ENCODE measurements at places on chromosomes 5 and 9.
A peak's percentile ranks its signal among the peaks of the same experiment; 100 is the strongest.

- no peak for DNase-seq
Observed at GRCh38 chr5:72300590-72301339, 19.3 kb downstream of the MRPS27 start.

- DNase-seq = no peak
Observed at GRCh38 chr5:141298376-141298775, 5.5 kb downstream of the SLC25A2 start.

- peak; percentile 89 for DNase-seq
Observed at GRCh38 chr5:66144074-66144833, at the start of gene SREK1. Gene SREK1 (plus strand): TSS chr5:66144300. CDS start chr5:66144377, 77 bp downstream.

- DNase-seq = no peak
Observed at GRCh38 chr9:91085517-91086291, 276.0 kb downstream of the AUH start.

GRCh38 chr5:37492778-37493555 is 113.8 kb downstream of the WDR70 start:
- DNase-seq = no peak

DNA sequence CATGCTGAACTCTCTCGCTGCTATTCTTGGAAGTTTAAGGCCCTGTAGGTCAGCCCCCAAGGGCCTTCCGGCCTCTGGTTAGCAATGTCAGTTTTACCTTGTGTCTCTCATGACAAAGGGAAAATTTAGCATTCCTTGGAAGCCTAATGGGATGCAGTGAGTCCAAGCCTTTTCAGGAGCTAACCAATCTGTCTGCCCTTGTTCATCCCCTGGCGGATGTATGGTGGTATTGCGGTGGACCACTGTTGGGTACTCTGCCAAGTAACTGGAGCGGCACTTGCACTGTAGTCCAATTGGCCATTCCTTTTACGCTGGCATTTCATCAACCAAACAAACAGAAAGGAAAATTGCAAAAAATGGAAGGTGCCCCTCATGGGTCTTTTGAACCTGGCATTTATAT is 318.4 kb upstream of the NMUR2 start:
- no peak for DNase-seq

DNA sequence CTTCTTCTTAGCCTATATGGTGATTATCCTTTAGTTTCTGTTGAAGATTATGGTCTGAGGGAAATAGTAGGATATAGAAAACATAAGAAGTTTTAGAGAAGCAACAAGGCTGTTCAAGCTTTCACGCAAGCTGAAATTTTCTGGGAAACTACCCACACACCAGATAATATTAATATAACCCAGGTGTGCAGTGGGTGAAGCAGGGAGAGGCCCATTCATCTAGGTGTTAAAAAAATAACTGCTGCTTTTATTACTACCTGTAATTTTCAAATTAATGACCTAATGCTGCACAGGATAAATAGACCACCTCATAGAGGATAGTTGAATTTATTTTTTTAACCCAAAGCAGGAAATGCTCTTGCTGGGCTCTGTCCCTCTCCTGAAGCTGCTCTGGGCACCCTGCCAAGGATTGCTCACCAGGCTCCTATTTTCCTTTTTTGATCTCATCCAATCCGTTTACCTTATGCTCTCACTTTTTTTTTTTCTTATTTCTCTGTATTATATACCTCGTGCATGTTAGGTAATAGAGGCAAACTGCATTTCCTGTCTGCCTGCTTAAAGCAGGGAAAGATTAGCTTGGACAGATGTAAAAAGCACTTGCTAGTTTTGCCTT is 124.3 kb upstream of the SLC12A2 start:
- no peak for DNase-seq

- DNase-seq = no peak
Observed at GRCh38 chr5:113068559-113068958, 92.0 kb downstream of the DCP2 start.

- DNase-seq = no peak
Observed at GRCh38 chr9:86943201-86944113, 3.8 kb downstream of the GAS1 start.

GRCh38 chr5:65693121-65693520 is 28.8 kb downstream of the SGTB start:
- no peak for DNase-seq

DNA sequence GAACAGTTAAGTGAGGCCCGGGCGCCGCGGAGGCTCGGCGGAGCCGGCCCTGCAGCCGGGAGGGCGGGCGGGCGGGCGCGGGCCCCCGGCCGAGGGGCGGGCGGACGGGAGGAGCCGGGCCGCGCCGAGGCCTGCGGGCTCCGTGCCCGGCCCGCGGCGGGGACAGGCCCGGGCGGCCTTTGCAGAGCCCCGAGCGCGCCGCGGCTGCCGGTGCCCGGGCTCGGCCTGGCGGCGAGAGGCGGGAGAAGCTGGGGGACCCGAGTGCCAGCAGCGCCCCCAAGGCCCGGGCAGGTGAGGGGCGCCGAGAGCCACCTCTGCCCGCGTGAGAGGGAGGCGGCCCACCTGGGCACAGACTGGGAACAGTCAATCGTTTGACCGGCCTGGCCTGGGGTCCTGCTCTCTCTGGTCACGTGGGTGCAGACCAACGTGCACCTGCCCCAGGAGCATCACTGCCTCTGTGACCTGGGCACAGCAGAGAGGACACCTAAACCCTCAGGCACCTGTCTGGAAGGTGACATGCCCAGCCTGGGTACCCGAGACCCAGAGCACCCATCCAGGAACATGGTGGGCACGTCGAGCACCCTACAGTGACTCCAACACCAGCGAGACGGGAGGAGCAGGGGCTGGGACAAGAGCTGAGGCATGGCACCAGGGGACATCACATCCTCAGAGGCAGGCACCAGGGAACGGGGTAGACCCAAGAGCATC is 531 bp downstream of the MVB12B start:
- no peak for DNase-seq

DNA sequence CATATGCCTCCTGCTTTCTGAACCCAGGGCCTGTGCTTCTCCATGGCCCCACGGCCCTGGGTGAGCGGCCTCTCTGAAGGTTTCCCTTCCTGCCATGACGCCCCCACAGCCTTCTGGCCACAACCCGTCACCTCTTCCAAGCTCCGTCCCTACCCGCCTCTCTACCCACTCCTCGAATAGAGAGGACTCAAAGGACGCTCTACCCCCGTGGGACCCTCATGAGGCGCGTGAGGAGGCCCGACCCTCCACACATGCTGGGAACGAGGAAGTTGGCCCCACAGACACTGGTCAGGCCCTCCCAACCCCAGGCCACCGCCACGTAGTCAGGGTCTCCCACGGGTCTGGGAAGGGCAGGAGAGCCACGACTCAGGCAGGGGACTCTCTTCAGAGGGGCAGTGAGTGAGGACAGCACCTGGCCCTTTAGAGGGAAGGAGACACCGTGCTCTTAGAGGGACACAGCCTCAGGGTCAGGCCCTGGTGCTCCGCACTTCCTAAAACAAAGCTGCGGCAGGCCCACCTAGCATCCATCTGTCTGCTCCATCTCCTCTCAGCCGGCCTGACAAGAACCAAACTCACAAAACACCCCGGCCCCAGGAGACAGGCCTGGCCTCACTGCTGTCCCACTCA is 5.3 kb downstream of the BRD3 start:
- DNase-seq = no peak

- DNase-seq = no peak
Observed at GRCh38 chr9:98724810-98725530, 16.2 kb upstream of the GABBR2 start.

DNA sequence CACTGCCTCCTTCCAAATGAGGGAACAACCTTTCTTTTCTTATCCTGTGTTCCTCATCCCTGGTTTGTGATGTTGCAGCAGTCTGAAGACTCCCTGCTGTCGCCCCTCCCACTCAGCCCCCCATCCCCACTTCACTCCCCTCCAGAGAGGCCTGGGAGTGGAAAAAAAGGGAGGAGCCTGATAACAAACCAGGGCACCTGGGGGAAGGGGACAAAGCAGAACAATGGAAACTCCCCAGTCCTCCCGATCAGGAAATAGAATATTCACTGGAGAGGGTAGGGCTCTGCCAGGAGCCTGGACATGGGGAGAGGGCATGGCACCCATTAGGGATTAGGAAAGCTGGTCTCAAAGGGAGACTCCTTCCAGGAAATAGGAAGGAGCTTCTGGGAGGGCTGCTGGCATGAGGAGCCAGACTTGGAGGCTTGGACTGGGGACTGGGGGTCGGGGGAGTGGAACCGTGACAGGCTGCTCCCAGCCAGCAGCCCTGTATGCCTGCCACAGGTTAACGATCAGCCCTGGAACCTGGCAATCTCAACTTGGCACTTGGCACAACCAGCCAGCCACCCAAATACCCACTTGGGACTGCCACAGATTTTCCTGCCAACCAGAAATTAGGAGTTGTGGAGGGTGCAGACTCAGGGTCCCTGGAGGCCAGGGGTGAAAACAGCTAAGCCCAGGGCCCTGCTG is 20.0 kb downstream of the PCDH1 start:
- no peak for DNase-seq

DNA sequence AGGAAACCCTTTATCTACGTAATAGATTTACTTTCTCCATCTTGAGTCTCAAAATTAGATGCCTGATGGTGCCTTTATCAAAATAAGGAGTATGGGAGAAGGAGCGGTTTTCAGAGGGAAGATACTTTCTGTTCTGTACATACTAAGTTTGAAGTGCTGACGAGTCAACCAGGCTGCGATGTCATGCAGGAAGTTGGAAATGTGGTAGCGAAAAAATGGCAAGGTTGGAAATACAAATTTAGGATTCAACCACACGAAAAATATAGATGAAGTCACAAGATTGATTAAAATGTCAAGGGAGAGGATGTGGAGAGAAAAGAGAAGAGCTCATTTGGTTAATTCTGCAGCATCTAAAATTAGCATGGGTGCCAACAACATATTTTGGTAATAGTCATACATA is 129.5 kb downstream of the FOXD1 start:
- no peak for DNase-seq

GRCh38 chr5:136769093-136769492 is 403.7 kb upstream of the TRPC7 start:
- no peak for DNase-seq

- no peak for DNase-seq
Observed at GRCh38 chr5:80629281-80629680, 25.2 kb upstream of the MSH3 start.

DNA sequence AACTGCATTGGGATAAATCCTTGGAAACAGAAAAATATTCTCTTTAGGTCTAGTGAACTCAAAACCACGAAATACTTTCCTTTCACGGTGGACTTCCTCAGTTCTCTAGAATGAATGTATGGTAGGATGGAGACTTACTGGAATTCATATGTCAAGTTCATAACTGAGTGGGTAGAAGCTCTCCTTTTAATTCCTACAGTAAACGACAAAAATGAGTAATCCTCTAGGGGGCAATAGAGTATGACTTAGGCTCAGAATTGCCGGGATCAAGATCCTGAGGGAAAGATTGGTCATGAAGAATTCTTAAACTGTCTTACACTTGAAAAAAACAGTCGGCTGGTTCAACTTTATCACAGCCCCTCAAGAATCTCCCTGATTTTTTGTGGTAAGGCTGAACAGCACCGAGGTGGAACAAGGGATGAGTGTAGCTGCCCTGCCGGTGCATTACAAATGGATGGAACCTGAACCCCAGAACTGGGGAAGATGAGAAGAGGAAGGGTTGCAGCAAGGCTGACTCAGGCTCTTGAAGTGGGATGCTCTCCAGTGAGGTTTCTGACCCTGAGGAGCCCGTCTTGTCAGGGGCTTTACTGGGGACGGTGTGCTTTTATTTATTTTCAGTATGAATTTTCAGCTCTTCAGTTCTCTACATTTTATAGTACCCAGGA is 14.0 kb upstream of the LOX start:
- DNase-seq = no peak

- DNase-seq = no peak
Observed at GRCh38 chr5:3024126-3024525, 272.6 kb upstream of the IRX2 start.

GRCh38 chr5:60843386-60843935 is 608 bp downstream of the ELOVL7 start:
- no peak for DNase-seq

DNA sequence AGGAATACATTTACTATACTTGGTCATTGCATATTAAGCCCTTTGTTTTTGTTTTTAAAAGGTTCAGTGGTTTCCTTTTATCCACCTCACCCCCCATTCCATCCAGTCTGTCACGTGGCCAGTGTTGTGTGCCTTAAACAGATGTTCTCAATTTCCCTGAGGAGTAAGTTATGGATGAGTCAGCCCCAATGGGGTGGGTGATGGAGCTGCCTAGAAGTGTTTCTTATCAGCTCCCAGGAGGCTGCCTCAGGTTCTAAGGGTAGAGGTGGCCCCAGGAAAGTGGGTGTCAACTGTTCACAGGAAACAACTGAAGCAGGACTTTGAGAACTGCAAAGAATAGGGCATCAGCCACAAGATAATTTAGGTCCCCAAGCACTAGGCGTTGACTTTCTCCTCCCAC is 41.1 kb downstream of the ACTBL2 start:
- no peak for DNase-seq
